ENCODE measurements at places on chromosomes 4 and X.
A peak's percentile ranks its signal among the peaks of the same experiment; 100 is the strongest.

DNA sequence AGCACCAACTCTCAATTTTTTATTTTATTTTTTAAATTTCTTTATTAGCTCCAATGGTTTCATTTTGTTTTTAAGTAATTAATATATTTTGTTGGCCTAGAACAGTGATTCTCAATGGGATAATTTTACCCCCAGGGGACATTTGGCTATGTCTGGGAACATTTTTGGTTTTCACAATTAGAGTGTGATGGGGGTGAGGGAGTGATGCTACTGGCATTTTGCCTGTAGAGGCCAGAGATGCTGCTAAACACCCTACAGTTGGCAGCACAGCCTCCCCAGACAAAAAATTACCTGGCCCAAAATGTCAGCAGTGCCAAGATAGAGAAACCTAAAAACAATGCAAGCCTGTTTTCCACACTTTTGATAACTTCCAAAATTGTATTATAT is 64.6 kb downstream of the HHIP start:
- peaks cover 2% of the 10 kb centered on the region for H3K4me1 ChIP-seq
- H3K27me3 ChIP-seq: no peaks in the 10 kb centered on the region
- DNase-seq: no peak
- H3K27ac ChIP-seq: no peak overlapping the region

DNA sequence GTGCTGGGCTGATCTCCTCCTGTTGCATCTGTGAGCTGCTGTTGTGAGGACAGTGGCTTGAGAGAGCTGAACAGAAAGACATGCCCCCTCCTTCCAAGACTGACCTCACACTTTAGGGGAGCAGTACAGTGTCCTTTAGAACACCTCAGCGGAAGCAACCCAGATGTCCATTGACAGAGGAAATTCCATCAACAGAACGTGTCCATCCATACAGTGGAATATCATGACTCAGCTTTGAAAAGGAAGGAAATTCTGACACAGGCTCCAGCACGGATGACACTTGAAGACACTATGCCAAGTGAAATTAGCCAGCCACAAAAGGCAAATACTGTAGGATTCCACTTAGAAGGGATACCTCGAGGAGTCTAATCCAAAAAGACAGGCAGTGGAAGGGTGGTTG is 103.5 kb downstream of the GPR143 start:
- H3K4me3 ChIP-seq: no peak overlapping the region
- no peaks in the 10 kb centered on the region for H3K27me3 ChIP-seq
- DNase-seq: no peak
- peaks cover 8% of the 10 kb centered on the region for H3K4me1 ChIP-seq
- no peak overlapping the region for H3K27ac ChIP-seq
- H3K36me3 ChIP-seq: peaks cover 5% of the 10 kb centered on the region

- DNase-seq: peak; percentile 44
- H3K4me3 ChIP-seq: peak overlapping the region; percentile 90
- no peaks in the 10 kb centered on the region for H3K36me3 ChIP-seq
- H3K27ac ChIP-seq: peak overlapping the region; percentile 24
- peaks cover 7% of the 10 kb centered on the region for H3K27me3 ChIP-seq
These were observed 566 bp downstream of the CORIN start for GRCh38 chr4:47837094-47837907.

GRCh38 chr4:175441256-175441655 is 370.8 kb downstream of the GPM6A start:
- no peak for DNase-seq
- no peaks in the 10 kb centered on the region for H3K36me3 ChIP-seq
- H3K4me3 ChIP-seq: no peak overlapping the region

- no peak overlapping the region for H3K27ac ChIP-seq
- H3K36me3 ChIP-seq: no peaks in the 10 kb centered on the region
- peaks cover 4% of the 10 kb centered on the region for H3K27me3 ChIP-seq
- DNase-seq: no peak
These were observed 5.3 kb downstream of the AKAP14 start for GRCh38 chrX:119900976-119901375.

DNA sequence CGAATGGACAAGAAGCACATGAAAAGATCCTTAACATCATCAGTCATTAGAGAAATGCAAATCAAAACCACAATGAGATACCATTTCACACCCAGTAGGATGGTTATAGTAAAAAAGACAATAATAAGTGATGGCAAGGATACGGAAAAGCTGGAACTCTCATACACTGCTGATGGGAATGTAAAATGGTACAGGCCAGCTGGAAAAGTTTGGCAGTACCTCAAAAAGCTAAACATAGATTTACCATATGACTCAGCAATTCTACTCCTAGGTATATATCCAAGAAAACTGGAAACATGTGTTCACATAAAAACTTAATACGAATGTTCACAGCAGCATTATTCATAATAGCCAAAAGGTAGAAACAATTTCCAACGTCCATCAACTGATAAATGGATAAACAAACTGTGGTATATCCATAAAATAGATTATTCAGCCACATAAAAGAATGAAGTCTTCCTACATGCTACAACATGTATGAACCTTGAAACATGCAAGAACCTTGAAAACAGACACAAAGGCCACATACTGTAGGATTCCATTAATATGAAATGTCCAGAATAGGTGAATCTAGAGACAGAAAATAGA is 11.9 kb downstream of the RPS6KA3 start:
- H3K27ac ChIP-seq: no peak overlapping the region
- peaks cover 8% of the 10 kb centered on the region for H3K4me1 ChIP-seq
- DNase-seq: no peak
- peaks cover 11% of the 10 kb centered on the region for H3K36me3 ChIP-seq
- H3K27me3 ChIP-seq: no peaks in the 10 kb centered on the region

DNA sequence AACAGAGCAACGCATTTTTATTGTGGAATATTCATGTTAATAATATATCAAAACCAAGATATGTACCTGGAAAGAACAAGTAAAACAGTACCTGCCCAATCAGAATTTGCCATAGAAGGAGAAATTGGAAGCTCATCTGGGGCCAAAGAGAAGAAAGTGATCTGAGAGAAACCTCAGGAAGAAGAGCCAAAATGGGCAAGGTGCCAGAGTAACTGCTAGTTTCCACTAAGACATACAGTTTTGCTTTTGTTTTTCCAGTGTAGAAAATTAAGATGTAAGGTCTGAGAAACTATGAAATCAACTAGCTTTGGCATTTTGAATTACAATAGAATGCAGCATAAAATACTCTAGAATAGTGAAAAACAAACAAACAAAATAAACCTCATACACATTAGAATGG is 2201.2 kb downstream of the ARAP2 start:
- no peak overlapping the region for H3K4me3 ChIP-seq
- H3K4me1 ChIP-seq: no peaks in the 10 kb centered on the region
- H3K27me3 ChIP-seq: no peaks in the 10 kb centered on the region
- DNase-seq: no peak
- no peak overlapping the region for H3K27ac ChIP-seq
- no peaks in the 10 kb centered on the region for H3K36me3 ChIP-seq

- no peak for DNase-seq
- no peaks in the 10 kb centered on the region for H3K4me1 ChIP-seq
- H3K27ac ChIP-seq: no peak overlapping the region
- H3K27me3 ChIP-seq: peaks cover 2% of the 10 kb centered on the region
These were observed 19.5 kb upstream of the CNKSR2 start for GRCh38 chrX:21354725-21355124.

DNA sequence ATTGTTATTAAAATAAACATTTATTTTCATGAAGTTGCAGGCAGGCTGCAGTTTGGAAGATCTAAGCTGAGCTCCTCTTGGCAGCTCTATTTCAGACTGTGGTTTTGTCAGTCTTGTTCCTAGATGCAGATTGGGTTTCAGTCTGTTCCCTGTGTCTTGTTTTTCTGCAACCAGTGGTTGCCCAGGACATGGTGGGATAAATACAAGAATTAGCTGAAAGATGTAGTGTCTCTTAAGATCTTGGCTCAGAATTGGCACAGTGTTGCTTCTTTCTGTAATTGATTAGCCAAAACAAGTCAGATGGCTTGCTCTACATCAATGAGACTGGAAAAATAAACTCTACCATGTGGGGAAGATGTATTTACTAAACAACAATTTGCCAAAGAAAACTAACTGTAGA is 283.0 kb upstream of the BOD1L1 start:
- no peak overlapping the region for H3K4me3 ChIP-seq
- no peak overlapping the region for H3K27ac ChIP-seq
- DNase-seq: no peak
- no peaks in the 10 kb centered on the region for H3K27me3 ChIP-seq
- peaks cover 3% of the 10 kb centered on the region for H3K4me1 ChIP-seq

GRCh38 chr4:127194281-127194680 is 438.5 kb upstream of the INTU start:
- no peaks in the 10 kb centered on the region for H3K36me3 ChIP-seq
- H3K4me1 ChIP-seq: no peaks in the 10 kb centered on the region
- no peak overlapping the region for H3K27ac ChIP-seq
- DNase-seq: no peak
- no peaks in the 10 kb centered on the region for H3K27me3 ChIP-seq

GRCh38 chr4:79022529-79022928 is 83.3 kb upstream of the PAQR3 start:
- H3K36me3 ChIP-seq: peaks cover 2% of the 10 kb centered on the region
- peaks cover 5% of the 10 kb centered on the region for H3K27me3 ChIP-seq
- H3K4me3 ChIP-seq: no peak overlapping the region

DNA sequence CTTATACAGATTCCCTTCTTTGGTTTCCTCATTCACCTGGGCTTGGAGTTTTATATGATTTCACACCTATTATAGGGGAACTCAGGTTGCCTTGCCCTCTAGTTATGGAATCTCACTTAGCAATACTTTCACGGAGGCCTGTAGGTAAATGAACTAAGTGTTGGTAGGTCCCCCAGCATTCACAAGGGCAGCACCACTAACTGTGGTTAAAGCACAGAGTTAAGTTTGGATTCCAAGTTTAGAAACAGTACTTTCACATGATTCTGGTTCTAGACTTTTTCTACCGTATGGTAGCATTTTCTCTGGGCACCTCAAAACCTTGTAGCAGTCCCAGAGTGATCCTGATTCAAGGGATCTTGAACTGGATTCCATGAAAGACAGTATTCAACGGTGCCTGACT is 46.4 kb downstream of the SH2D1A start:
- peaks cover 2% of the 10 kb centered on the region for H3K4me1 ChIP-seq
- no peak overlapping the region for H3K4me3 ChIP-seq
- no peak for DNase-seq
- no peak overlapping the region for H3K27ac ChIP-seq
- no peaks in the 10 kb centered on the region for H3K36me3 ChIP-seq
- peaks cover 3% of the 10 kb centered on the region for H3K27me3 ChIP-seq

DNA sequence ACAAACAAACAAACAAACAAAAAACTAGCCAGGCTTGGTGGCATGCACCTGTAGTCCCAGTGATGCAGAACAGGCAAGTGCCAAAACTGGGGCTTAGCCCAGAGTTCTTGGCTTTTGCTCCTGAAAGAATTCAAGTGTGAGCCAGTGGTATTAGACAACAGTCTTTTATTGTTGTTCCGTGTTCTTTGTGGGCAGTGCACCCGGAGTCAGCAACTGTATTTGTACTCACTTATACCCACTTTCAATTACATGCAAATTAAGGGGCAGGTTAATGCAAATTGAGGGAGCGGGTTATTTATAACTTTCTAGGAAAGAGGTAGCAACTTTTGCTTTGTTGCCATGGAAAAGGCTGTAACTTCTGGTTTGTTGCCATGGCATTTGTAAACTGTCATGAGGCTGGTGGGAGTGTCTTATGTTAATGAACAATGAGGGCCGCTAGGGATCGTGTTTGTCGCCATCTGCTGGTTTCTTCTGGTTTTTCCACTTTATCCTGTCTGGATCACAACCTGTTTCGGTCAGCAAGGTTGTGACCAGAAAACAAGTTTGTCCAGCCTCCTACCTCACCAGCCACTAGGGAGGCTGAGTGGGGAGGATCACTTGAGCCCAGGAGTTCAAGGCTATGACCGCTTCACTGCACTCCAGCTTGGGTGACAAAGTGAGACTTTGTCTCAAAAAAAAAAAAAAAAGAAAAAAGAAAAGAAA is 88.8 kb upstream of the ESX1 start:
- no peaks in the 10 kb centered on the region for H3K27me3 ChIP-seq
- H3K27ac ChIP-seq: no peak overlapping the region
- H3K4me1 ChIP-seq: peaks cover 3% of the 10 kb centered on the region
- H3K4me3 ChIP-seq: no peak overlapping the region

GRCh38 chr4:46390355-46391058 is 579 bp upstream of the GABRA2 start:
- no peak for DNase-seq
- H3K4me3 ChIP-seq: no peak overlapping the region
- no peak overlapping the region for H3K27ac ChIP-seq
- peaks cover 3% of the 10 kb centered on the region for H3K36me3 ChIP-seq

DNA sequence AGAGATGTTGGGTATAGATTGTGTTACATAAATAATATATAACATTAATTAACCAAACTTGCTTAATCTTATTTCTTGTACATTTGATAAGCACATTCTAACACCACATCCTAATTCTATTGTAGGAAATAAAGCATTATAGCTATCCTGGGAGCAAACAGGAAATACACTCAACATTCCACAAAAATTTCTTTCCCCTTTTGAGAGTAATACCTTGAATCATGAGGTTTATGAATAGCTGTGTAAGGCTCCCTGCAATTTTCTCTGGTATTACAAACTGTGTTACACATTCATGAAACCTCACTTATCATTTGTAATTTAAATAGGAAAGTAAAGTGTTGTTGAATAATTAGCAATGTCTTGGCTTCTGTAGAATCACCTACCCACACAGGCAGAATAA is 95.1 kb downstream of the TMEM47 start:
- H3K27me3 ChIP-seq: no peaks in the 10 kb centered on the region
- no peaks in the 10 kb centered on the region for H3K36me3 ChIP-seq
- no peak overlapping the region for H3K27ac ChIP-seq
- no peak overlapping the region for H3K4me3 ChIP-seq
- no peak for DNase-seq

- H3K27ac ChIP-seq: no peak overlapping the region
- no peak overlapping the region for H3K4me3 ChIP-seq
- no peaks in the 10 kb centered on the region for H3K36me3 ChIP-seq
- DNase-seq: no peak
- peaks cover 1% of the 10 kb centered on the region for H3K27me3 ChIP-seq
- H3K4me1 ChIP-seq: no peaks in the 10 kb centered on the region
These were observed 177.2 kb downstream of the AMELX start for GRCh38 chrX:11470250-11470974.

- H3K4me1 ChIP-seq: no peaks in the 10 kb centered on the region
- no peak overlapping the region for H3K4me3 ChIP-seq
- no peaks in the 10 kb centered on the region for H3K36me3 ChIP-seq
These were observed 55.4 kb upstream of the ESX1 start for GRCh38 chrX:104310090-104310489.

- no peak overlapping the region for H3K4me3 ChIP-seq
- no peak overlapping the region for H3K27ac ChIP-seq
- no peaks in the 10 kb centered on the region for H3K4me1 ChIP-seq
- DNase-seq: no peak
- no peaks in the 10 kb centered on the region for H3K36me3 ChIP-seq
These were observed 88.6 kb upstream of the IL1RAPL1 start for GRCh38 chrX:28498658-28499057.

GRCh38 chr4:186606591-186606992 is 51.2 kb upstream of the MTNR1A start:
- DNase-seq: no peak
- H3K27me3 ChIP-seq: no peaks in the 10 kb centered on the region
- H3K4me3 ChIP-seq: no peak overlapping the region
- H3K36me3 ChIP-seq: no peaks in the 10 kb centered on the region
- H3K4me1 ChIP-seq: no peaks in the 10 kb centered on the region
- no peak overlapping the region for H3K27ac ChIP-seq

Measured in memory B cell (primary cell).